NCI-H2171 (cell line): ENCODE measurements at places on chromosomes 2 and 18.

DNA sequence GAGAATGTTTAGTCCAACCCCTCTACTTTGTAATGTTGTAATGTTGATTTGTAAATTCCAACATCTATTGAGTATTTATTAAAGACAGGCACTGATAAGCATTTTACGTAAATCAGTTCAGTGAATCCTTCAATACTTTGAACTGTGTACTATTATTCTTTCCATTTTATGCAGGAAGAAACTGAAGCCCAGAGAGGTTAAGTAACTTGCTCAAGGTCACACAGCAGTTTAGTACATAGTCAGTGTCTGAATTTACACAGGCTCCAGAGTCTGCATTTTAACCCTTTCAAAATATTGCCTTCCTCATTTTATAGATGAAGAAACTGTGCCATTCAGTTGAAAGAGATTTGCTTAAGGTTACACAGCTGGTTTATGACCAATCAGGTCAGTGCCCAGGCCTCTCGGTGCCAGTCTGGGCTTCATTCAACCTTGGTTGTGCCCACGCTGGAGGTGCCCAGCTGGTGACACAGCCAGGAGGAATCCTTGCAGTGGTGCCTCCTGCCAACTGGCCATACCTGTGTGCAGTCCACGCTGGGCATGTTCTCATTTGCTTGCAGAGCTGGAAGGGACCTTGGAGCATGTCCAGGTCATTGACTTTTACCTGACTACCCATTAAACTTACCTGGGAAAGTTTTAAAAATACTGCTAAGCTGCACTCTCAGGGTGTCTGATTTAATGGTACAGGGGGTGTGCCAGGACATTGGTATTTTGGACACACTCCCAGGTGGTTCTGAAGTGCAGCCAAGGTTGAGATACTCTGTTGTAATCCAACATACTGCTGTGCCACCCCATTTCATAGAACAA is 74.3 kb upstream of the CYRIA start:
- DNase-seq = no peak

DNA sequence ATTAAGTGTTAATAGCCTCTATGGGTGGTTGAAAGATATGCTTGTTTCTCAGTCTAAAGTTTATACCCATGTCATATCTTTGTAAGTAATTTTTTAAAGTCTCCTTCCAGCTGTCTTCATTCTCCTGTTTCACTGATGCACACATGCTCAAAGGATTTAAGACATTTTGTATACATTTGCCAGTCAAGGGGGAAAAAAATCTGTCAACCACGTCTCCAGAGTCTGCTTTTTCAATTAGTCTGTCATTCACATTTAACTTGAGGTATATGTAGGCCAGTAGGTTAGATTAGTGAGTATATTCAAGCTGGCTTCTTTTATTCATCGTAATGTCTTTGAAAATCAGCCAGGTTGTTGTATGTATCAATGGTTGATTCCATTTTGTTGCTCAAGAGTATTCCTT is 193.5 kb downstream of the MCFD2 start:
- no peak for DNase-seq

DNA sequence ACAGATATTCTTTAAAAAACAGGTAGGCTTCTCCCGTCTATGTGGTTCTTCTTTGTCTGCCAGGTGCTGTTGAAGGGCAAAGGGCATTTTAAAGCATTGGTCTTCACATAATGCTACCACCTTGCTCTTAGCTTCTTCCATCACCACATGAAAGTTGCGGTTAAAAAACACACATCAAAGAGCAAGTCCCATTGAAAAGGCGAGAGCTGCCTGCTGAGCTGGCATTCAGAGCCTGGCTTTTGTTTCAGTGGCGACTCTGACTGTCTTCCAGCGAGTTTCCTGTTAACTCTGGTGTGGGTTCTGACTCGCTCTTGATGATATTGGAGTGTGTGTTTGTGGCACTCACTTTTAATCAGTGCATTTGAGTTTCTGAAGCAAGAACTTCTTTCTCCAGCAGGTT is 624.9 kb upstream of the FANCL start:
- no peak for DNase-seq

DNA sequence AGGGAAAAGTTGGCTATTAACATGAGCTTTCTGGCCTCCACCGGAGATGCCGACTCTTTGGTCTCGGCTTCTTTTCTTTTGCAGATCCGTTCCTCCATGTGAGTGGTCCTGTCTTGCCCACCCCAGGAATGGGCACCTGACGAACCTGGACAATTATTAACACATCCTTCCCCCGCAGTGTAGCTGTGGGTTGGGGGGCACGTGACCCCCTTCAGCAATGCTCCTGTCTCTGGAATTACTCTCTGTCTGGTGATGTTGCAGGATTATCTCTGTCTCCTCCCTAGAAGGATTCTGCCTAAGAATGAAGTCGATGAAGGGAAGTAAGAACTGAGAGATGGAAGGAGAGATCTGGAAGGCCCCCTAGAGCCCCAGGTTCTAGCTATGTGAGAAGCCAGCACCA is 115.2 kb upstream of the NPAS2 start:
- DNase-seq = no peak

- no peak for DNase-seq
Measured at GRCh38 chr2:196606516-196606915, 33.0 kb upstream of the CCDC150 start.

- no peak for DNase-seq
Measured at GRCh38 chr2:196131384-196131937, 39.9 kb downstream of the STK17B start.

DNA sequence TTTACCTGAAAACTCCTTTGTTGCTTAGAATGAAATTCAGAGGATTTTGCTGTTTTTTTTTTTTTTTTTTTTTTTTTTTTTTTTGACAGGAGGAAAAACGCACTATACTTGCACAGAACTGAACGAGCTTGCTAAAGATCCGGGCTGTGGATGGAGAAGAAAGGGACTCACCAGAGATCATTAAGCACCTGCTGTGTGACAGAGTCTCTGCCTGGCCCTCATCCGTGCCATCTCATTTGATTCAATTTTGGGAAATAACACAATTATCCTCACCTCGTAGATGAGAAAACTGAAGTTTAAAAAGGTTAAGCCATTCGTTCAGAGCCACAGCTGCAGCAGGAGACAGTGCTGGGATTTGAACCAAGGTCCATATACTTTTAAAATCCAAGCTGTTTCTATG is 775.4 kb upstream of the ID2 start:
- no peak for DNase-seq

DNA sequence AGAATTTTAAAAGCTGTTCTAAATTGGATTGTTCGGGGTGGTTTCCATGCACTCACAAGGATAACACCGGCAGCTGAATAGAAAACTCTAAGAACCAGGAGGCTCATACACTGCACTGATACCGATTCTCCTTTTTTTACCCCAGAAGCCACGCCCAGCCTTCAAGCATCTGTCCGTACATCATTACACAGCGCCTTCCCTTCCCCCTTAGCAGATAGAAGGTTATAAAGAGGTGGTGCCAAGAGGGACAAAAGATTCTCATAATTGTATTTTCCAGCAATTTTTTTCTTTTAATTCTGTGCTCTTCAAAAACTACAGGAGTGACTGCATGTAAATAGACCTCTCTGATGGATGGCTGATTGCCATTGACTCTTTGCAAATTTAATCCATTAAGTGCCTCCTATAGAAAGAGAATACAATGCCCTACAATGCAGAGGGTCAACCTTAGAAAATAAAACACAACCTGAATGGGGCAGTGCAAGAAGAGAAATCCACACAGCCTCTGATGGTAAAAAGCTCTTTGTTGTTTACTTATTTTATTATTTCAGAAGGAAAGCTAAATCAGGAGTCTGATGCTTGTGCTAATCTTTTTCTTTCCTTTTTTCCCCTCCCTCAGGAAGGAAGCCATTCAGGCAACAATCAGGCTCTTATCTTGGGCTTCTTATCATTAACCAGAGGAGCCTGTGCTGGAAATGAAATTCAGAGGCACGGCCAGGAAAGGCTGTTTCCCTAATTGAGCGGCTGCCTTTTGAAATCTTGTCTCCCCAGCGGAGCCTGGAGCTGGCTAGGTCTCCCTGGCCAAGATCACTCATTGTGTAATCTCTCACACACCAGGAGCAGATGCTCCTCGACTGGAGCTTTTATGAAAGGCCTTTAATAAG is 198.9 kb upstream of the NABP1 start:
- no peak for DNase-seq

- no peak for DNase-seq
Measured at GRCh38 chr2:111884592-111884964, 585 bp upstream of the ANAPC1 start.

DNA sequence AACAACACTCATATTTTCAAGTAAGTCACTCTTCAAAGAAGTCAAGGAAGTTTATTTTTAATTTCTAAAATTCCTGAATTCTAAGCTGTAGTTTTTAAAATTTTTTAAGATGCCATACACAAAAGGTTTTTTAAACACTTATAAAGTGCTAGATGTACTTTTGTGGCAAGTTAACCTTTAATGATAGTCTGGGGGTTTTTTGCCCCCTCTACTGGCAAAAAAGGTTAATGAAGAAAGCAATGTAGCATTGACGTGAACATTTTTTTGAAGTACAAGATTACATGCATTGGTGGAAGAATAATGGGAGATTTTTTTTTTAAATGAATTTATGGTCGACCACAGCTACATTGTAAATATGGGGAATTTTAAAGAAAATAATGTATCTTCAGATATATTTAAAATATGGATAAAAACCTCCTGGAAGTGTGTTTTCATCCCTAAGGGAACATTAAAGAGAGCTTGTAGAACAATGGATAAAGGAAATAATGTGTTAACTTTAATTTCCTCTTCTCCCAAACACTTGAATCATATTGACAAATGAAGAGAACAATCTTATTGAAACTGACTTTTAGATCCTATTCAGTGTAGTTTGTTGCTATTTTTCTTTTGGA is 12.6 kb downstream of the ITPRID2 start:
- no peak for DNase-seq

DNA sequence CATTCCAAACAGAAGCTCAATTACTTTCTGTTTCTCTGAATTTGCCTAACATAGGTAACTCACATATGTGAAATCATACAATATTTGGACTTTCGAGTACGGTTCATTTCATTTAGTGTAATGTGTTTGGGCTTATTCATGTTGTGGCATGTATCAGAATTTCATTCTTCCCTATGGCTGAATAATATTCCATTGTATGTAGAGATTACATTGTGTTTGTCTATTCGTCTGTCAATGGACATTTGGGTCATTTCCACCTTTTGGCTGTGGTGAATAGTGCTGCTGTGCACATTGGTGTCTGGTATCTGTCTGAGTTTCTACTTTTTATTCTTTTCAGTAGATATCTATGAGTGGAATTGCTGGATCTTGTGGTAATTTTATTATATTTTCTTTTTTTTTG is 43.9 kb downstream of the LBH start:
- DNase-seq = no peak
